ENCODE measurements at places on chromosomes 12 and 14. TPM values are rescaled to one million over a fixed set of nuclear protein-coding genes. Genes with fewer than 3 reads are reported as not detected.
A peak's percentile ranks its signal among the peaks of the same experiment; 100 is the strongest.

- no peak for DNase-seq
Observed at GRCh38 chr12:132140501-132140900, 3.6 kb downstream of the DDX51 start.

- peak; percentile 44 for DNase-seq
Observed at GRCh38 chr12:75437564-75437963, 43.0 kb upstream of the GLIPR1 start.

DNA sequence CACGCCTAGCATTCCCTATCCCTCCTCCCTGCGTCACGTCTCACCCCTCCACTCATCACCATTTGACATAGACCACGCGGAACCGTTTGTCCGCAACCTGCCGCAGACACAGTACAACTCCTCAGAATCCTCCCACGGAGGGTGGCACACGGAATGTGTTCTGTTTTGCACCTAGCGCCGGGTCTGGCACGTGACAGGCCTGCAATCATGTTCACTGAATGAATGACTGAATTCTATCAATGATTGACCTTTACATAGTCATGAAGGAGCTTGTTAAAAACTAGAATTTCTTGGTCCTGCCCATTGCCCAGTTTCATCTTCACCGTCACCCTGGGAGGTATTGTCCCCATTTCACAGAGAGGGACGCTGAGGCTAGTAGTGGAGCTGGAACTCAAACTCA lies 4.7 kb downstream of the SLC6A12 start:
- no peak for DNase-seq

DNA sequence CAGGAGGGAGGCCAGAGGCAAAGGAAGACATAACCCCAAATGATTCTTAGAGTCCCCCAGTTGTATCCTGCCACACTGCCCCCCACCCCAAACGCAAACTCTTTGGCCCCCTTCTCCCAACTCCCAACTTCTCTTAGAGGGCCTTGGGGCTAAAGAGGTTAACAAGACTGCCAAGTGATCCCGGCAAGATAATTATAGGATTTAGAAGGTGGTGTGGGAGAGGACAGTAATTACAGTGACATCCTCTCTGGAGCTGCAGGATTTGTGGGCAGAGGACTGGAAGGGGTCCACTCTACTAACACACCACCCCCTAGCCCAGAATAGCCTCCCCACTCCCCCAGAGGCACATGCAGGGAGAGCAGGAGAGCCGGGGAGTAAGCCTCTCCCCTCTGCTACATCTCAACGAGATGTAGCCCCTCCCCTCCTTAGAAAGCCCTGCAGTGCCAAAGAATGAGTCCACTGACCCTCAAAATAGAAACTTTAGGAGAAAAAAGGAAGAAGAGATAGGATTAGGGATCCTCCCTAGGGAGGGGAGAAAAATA lies 5.3 kb upstream of the GDF11 start:
- no peak for DNase-seq

- peak; percentile 57 for DNase-seq
Observed at GRCh38 chr14:24392325-24393091, 6.3 kb upstream of the NYNRIN start.

GRCh38 chr14:61461808-61462275 lies 140.5 kb downstream of the PRKCH start:
- peak; percentile 88 for DNase-seq

The KLRC3 gene
- not detected for total RNA-seq

The CAPZA3 gene
- total RNA-seq: not detected

The JAG2 gene
- 0.63 TPM for total RNA-seq

The SLC16A7 gene
- 38.2 TPM for total RNA-seq

The PRICKLE1 gene
- 15.6 TPM for total RNA-seq

DNA sequence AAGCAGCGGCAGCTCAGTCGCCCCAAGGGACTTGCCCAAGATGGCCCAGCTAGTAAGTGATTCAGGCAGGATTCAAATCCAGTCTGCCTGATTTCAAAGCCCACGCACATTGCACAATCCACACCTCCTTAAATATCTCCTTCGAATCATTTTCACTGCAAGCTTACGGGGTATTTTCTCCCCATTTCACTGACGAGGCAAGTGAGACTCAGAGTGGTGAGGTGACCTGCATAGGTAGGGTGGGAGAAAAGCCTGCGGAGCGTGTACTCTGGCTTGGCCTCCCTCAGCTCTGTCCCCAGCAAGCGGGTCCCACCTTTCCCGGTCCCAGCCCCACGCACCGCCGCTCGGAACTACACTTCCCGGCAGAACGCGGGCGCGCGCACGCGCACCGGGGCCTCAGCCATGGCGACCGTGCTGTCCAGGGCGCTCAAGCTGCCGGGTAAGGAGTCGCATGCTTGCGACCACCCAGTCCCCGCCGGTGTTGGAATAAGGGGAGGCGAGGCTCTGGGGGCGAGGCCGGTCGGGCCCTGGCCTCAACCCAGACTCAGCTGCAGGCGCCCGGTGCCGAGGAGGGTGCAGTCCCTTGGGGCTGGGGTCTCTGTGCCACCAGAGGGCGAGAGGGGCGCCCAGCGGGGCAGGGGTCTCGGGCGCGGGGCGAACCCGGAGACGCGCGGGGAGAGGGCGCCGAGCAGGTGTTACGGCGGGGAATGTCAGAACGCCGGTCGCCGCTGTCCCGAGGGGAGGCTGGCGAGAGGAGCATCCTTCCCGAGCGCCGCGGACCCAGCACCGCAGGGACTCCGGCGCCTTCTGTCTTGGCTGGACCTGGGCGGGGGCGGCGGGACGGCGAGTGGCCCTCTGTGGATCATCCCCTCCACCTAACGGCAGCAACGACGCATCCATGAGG lies at the start of gene FAM234B:
FAM234B (plus strand) TSS at position 380 of the 904 bp plus-strand sequence; CDS start at position 403, 23 bp downstream.
- peak; percentile 66 for DNase-seq

DNA sequence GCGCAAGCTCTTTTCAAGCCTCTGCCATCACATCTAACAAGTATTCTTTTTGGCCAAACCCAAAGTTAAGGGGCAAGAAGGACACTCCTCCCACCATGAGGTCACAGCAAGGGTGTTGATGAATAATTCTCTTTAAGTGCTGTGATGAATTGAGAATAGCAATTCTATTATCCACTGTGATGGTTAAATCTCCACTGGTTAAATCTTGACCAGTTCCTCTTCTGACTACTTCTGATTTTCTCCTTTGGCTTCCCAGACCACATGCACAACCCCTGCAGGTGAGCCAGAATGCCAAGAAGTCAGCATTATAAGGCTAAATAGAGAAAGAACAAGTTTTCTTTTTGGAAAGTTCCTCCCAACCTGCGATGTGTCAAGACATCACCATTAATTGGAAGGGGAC lies 90.6 kb upstream of the BCL2L14 start:
- no peak for DNase-seq

DNA sequence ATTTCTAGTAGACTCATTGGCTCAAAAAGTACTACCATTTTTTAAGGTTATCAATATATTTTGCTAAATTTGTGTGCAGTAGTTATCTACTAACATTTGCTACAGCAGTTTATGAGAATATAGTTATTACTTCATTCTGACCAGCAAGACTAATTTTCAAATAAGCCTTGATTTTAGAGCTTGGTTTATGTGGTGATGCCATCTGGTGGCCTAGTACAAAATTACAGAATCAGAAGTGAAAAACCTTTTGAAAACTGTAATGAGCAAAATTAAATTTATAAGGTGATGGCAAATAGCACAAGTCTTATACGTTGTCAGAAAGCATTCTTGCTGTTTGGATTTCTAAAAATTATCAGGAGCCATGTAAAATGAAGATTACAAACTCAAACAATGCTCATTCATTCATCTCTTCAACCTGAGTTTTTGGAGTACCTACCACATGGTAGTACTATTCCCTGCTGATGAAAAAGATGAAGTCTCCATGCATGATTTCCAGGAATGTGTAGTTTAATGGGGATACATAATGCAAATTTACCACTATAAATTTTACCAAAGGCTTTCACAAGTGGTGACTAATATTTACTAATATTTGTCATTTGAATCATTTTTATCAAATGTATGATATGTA lies 51.0 kb downstream of the MAGOHB start:
- DNase-seq: peak; percentile 75

DNA sequence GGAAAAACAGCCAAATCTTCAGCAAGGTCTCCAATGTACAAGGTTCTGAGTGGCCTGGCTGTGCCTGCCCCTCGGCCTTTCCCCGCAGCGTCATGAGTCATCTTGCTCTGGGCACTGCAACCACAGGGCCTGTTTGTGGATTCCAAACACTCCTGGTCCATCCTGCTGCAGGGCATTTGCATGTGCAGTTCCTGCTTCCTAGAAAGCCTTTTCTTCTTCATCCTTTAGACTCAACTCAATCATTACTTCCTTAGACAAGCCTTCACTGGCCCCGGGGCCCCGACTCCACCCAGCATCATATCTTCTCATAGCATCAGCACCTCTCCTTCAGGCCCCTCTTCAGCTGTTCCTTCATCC lies 101.8 kb upstream of the EGLN3 start:
- no peak for DNase-seq

DNA sequence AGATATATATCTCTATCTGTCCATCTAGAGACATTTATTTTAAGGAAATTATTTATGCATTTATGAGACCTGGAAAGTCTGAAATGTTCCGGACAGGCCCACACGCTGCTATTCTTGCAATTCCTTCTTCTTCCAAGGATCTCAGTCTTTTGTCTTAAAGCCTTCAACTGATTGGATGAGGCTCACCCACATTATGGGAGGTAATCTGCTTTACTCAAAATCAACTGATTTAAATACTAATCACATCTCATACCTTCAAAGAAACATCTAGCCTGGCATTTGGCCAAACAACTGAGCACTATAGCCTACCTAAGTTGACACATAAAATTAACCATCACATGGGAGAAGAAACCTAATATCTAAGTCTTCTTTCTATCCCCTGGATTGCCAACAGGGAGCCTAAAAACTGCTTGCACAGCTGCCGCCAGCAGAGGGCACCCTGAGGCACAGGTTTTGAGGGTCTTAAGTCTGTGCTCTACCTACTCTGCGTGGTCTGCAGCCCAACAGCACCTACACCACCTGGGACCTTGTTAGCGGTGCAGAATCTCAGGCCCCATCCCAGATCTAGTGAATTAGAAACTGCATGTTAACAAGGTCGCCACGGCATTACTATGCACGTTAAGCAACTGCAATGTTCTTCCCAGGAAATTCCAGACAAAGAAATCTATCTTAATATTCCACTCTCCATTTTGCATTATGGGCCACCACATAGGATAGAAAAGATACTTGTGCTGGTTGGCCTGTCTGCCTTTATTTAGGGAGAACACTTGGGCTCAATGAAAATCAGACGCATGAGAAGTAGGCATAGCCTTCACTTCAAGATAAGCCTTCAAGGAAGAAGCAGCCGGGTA lies 249.7 kb downstream of the FOXG1 start:
- peak; percentile 65 for DNase-seq

Data from fibroblast of the aortic adventitia (primary cell).